Activated CD8-positive, alpha-beta memory T cell treated with anti-CD3 and anti-CD28 coated beads, Interleukin-2, amount 10 ng/mL, durations not matched to agents 7 days and 5 days (primary cell): ENCODE measurements at places on chromosomes 1 and 21. TPM values are rescaled to one million over a fixed set of nuclear protein-coding genes. Genes with fewer than 3 reads are reported as not detected.

- no peak for DNase-seq
Measured at GRCh38 chr21:26185021-26185420, 14.5 kb upstream of the APP start.

The KCNN3 gene
- total RNA-seq, result not detected

The AQP10 gene
- total RNA-seq, result not detected

DNA sequence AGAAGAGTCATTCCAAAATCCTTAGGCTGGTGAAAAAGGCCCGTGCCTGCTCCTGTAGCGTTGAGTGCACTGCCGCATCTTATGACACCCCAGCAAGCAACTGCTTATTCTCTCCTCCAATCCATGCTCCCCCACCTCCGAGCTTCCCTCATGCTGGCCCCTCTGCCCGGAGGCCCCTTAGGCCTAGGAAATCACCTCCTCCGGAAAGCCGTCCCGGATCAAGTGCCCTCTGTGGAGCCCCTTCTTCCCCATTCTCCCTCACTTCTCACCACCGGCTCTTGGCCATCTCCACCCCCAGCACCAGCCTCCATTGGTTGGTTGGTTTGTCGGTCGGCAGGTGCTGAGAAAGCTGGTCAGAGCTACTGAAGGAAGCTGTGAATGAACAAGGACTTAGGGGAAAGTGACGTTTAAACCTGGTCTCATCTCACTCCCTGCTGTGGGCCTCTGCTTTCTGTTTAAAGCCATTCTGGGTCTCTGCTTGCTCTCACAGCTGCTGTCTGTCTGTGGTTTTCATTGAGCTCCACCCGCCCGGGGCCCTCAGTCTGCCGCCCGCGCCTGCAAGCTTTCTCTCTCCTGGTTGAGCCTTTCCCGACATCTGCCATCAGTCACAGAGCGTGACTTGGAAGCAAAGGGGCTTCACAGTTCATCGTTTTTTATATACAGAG is 122.2 kb downstream of the KCNN3 start:
- DNase-seq, result peak; percentile 82

DNA sequence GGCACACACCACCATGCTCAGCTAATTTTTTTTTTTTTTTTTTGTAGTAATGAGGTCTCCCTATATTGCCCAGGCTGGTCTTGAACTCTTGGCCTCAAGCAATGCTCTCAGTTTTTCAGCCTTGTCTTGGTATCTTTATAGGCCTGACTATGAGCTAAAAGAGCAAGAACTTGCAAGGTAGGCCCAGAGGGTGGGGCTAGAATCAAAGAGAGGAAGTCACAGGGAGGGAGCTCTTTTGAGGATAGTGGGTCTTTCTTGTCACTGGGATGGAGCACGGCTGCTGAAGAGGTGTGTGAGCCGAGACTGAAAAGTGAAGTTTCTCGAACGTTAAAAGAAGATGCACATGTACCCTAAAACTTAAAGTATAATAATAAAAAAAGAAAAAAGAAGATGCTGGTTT is 260.0 kb upstream of the BEND5 start:
- no peak for DNase-seq

- no peak for DNase-seq
Measured at GRCh38 chr1:159339536-159339935, 37.4 kb downstream of the FCER1A start.

DNA sequence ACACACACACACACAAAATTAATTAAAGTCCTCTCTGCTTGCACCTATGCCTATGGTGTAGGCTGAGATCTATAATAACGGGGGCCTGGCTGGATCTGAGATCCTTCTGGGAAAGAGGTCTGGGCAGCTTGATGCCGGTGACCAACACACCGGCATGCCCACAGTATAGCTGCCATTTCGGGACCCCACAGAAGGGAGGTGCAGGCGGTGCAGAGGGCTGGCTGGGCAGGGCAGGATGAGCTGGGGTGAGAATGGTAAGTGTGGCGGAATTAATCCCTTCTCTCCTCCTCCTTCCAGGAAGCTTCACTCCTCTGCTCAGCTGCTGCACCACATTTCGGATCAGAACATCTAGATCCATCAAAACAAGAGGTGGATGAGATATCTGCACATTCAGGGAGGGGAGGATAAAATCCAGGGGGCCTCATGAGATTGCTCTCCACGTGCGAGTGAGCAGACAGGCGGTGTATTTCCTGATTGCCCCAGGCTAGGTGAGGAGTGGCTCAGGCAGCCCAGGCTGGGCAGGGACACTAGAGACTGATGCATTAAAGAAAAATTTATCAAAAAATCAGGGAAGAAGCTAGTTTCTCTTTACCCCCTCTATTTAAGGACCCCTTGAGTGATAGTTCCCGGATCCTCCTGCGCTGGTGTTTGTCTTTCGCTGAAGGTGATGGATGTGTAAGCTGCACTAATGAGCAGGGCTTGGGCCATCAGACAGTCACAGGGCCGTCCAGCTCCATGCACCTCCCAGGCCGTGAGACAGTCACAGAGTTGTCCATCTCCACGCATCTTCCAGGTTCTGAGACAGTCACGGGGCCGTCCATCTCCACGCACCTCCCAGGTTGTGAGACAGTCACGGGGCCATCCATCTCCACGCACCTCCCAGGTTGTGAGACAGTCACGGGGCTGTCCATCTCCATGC is 449.9 kb downstream of the PTPRU start:
- peak; percentile 37 for DNase-seq

DNA sequence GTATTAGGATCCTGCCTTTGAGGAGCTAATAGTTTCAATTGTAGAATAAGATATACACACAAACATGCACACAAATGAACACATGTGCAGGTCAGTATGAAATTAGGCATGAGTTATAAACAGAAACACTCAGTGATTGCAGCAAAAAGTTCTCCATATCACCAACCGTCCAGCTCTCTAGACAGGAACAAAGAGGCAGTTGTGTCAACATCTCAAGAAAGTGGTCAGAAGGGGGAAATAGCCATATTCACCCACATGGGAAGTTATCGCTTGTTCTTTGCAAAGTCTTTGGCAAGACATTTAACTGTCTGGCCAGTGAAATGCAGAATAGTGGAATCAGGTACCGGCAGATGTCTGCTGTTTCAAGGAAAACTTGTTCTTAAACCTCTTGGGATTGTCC is 29.4 kb upstream of the PIGC start:
- no peak for DNase-seq

DNA sequence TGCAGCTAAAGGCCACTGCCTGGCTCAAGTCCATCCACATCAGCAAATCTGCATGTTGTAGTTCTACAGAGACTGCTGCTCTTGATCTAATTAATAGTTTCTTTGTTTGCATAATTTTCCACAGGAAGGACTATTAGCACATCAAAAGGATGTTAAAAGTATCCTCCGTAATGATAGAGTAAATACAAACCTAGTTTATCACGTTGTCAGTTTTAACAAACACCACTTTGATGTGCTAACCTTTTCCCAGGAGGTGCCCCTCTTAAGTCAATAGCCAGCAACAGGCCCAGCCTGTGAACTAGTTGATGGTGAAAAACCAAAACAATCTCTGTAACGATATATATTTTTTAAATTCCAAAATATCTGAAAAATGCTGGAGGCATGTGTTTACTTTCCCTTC is 64.2 kb upstream of the SLC22A15 start:
- no peak for DNase-seq

The SH2D5 gene
- not detected for total RNA-seq

DNA sequence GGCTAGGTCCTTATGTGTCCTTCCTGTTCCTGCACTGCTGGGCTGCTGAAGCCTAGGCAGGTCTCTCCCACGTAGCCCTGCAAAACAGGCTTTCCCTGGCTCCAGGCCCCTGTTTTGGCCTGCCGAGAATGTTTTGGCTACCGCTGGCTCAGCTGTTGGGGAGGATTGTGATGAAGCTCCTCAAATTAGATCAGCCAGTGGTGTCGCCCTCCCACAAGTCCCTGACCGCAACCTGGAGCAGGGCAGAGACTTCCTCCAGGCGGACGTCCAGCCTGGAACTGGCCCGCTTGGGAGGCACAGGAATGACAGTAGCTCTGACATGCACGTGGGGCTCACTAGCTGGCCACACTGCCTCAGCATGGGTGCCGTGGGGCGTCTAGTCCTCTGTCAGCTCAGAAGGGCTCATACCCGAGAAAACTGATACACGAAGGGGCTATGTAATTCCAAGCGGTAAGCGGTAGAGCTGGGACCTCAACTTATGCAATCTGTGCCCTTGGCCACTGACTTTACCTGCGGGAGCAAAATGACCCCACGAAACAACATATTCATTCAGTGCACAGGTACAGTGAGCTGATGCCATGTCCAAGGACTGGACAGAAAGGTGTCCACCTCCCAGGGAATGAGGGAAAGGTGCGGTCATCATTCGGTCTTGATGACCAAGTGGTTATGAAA is 26.6 kb downstream of the DHRS3 start:
- no peak for DNase-seq

- DNase-seq, result no peak
Measured at GRCh38 chr21:38282921-38283320, 26.1 kb downstream of the KCNJ15 start.

- no peak for DNase-seq
Measured at GRCh38 chr1:88237058-88237457, 447.0 kb upstream of the PKN2 start.

The LAPTM5 gene
- 326 TPM for total RNA-seq

The ECE1 gene
- total RNA-seq, result 46.6 TPM

GRCh38 chr1:32611859-32612188 is 38.5 kb downstream of the ZBTB8OS start:
- DNase-seq, result no peak

The SERPINC1 gene
- not detected for total RNA-seq

- DNase-seq, result no peak
Measured at GRCh38 chr1:169326956-169327268, 40.7 kb downstream of the NME7 start.

DNA sequence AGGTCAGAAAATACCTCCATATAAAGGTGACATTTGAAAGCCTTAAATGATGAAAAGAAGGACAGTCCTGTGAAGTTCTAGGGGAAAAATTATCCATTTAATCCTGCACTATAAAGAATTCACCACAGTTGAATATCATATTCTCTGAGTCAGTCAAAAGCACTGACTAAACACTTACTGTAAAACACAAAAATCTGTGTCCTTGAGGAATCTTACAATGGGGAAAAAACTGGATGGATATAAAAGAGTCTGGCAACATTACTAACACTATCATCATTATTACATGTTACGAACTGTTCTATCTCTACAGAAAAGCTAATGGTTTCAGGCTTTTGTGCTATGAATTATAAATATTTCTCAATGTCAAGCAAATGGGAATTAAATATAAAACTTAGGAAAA is 42.4 kb upstream of the HP1BP3 start:
- no peak for DNase-seq
